Left forelimb (tissue), 1 donor: ENCODE measurements at places on chromosomes 4 and X.

- DNase-seq: no peak
These were observed 23.1 kb downstream of the ACSL1 start for GRCh38 chr4:184802697-184803015.

DNA sequence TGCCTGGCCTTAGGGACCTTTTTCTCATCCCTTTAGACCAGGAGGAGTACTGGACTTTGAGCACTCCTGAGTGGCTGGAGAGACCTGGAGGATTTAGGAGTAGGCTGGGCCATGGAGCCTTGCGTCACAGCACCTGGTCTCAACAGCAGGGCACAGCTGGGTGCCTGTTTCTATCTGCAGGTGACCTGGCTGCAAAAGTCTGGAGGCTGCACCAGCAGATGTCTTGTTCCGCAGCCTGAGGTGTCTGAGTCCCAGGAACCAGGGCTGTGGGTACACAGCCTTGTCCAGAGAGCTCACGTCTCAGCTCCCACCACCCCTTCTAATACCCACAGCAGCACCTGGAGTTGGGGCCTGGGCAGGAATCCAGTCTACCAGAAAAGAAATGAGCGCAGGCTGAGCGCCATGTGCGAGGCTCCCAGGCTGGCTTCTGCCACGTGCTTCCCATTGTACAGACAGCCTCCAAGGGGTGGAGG lies 5.0 kb upstream of the NSD2 start:
- no peak for DNase-seq

DNA sequence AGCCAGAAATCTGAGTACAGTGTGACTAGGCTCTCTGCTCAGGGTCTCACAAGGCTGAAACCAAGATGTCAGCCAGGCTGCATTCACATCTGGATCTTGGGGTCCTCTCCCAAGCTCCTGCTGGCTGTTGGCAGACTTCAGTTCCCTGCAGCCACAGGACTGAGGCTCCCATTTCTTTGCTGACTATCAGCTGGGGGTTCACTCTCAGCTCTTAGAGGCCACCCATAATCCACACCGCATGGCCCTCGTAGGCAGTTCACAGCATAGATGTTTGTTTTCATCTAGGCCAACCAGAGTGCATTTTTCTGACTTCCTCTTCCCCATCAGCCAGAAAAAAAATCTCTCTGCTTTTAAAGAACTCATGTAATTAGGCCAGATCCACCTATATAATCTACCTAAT lies 8.2 kb upstream of the WDR44 start:
- DNase-seq: no peak

- DNase-seq: no peak
These were observed 53.7 kb downstream of the C4orf46 start for GRCh38 chr4:158617956-158618355.

DNA sequence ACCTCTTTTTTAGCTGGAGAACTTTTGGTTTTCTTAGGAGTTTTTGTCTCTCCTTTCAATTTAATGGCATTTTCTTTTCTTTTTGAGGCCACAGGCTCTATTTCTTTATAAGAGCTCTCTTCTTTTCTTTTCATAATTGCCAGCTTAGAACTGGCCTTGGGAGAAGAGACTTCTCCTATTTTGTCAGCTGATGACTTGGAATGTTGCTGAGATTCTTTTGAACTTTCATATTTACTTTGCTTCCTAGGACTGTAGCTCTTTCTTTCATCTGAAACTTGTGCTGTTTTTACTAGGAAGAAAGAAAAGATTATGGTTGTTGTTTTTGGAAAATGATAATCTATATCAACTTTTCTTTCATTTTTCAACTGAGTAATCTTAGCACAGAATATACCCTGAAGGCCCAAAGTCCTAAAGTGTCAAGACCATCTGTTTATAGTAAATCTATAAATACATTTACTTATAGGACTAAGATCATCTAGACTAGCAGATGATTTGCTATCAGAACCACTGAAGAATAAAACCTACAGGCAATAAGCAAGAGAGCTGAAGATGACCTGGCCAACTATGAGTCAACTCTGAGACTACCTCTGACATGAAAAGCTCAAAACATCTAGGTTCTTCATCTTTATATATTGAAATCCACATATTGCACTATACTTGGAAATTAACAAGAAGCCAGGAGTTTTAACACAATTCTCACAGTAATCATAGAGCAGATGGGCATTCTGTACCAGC lies 45.6 kb downstream of the RFC1 start:
- DNase-seq: no peak

DNA sequence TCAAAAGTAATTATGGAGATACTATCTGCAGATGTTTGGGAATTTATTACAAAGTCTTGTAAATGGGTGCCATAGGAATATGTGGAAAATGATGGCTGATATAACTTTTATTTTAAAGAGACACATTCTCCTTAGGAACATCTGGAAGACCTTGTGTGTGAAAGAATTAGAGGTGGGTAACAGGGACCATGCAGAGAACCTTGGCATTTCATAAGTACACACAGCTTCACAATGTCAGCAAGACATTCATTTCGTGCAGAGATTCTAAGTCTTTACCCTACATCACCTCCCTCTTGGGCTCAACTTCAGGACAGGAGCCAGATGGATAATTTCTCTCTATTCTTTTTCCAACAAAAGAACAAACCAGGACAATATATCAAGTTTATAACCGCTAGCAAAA lies 458.1 kb upstream of the INTU start:
- DNase-seq: no peak

DNA sequence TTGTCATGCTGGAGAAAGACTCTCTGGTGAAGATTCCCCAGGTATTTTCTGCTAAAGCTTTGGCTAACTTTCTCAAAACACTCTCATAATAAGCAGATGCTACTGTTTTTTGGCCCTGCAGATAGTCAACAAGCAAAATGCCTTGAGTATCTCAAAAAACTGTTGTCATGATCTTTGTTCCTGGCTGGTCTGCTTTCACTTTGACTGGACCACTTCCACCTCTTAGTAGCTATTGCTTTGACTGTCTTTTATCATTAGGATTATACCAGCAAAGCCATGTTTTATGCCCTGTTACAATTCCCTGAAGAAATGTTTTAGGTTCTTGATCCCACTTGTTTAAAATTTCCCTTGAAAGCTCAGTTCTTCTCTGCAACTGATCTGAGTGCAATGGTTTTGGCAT lies 231.5 kb downstream of the SLC7A11 start:
- no peak for DNase-seq

DNA sequence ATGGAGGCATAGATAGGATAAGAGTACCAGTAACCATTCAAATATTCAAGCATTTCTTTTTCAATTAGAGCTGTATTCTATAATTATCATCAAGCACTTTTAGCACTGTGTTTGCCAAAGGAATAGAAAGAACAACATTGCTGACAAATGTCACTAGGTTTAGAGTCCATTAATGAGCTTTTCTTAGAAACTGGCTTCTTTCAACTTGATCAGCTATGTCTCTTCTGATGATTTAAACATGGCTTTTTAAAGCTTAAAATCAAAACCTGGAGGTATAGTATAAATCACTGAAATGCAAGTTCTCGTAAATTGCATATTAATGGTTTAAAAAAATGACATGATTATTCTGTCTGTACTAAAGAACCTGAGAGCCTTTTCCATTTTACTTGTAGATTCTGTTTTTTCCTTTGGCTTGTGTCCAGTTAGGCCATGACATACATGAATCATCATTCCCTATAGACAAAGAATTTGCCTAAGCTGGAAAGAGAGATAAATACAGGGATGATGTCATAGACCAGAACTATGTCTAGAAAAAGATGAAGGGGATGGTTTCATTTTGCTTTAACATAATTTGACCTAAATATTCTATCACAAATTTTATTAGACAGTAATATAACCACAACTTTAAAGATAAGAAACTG lies 340.1 kb upstream of the CTSO start:
- DNase-seq: no peak

- no peak for DNase-seq
These were observed 245.4 kb downstream of the FBXW7 start for GRCh38 chr4:152290366-152290921.

DNA sequence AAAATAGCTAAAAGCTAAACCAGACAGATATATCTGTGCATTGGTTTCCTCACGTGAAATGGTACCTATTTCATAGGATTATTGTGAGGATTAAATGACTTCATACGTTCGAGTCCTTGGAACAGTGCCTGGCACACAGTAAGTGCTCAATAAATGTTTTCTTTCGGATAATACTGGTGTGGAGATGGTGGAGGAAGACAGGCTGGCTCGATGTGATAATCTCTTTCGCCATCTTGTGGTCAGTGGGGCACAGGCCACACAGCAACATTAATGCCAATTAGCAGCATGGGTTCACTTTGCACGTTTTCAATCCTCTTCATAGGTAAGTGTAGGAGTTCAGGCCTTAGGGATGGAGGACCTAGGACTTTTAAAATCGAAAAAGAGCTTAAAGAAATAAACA lies 9.3 kb downstream of the PAGE4 start:
- DNase-seq: no peak

GRCh38 chr4:177802661-177803060 lies 360.4 kb upstream of the AGA start:
- no peak for DNase-seq

- DNase-seq: no peak
These were observed at the start of gene HSD17B13 for GRCh38 chr4:87322754-87323153. HSD17B13 (minus strand) TSS chr4:87322882; CDS start chr4:87322841, 41 bp downstream.

DNA sequence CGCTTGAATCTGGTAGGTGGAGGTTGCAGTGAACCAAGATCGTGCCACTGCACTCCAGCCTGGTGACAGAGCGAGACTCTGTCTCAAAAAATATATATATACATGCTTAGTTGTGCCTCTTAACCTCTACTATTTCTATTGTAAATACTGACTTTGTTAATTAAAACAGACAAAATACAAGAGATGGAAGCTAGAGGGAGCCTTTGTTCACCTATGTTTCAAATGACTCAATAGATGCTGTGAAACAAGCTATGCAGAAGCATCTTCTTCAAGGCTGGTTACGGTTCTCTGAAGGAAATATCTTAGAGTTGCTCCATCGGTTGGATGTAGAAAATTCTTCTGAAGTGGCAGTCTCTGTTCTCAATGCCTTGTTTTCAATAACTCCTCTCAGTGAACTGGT lies 6.2 kb downstream of the NCAPG start:
- DNase-seq: no peak

- no peak for DNase-seq
These were observed 241.1 kb upstream of the TLL1 start for GRCh38 chr4:165631912-165632311.

- no peak for DNase-seq
These were observed 48.4 kb downstream of the ATP8A1 start for GRCh38 chr4:42608551-42608950.

DNA sequence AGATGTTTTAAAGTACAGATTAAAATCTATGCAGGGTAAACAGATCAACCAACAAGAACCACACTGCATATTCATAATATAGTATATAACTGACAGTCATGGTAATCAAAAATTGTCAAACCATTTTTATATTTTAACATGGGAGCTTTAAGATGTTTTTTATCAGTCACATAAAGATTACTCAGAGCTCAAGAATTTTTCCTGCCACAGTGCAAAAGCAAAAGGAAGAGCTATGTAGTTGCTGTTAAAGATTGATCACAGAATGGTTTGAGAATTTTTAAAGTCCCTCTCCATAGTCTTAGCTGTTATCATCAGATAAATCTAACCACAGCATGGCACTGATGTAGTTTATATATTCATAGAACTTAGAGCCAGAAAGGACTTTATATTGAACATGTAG lies 8.5 kb downstream of the RAB9B start:
- DNase-seq: no peak

GRCh38 chr4:14167876-14168510 lies 540.5 kb upstream of the BOD1L1 start:
- no peak for DNase-seq

DNA sequence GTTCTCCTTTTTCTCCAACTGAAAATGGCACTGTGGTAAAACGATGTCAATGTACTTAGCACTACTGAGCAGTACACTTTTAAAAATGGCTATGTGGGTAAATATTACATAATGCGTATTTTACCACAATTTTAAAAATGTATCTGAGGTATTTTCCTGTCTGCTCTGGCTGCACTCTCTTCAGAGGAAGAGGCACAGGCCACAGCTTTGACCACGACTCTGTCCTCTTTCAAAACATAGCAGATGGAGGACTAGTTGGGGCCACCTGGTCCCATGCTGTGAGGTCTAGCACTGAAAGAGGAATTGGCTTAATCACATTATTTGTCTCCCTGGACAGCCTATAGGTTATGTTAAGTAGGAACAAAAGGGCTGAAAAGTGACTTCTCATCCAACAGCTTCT lies 5.2 kb downstream of the KCNE5 start:
- DNase-seq: no peak

DNA sequence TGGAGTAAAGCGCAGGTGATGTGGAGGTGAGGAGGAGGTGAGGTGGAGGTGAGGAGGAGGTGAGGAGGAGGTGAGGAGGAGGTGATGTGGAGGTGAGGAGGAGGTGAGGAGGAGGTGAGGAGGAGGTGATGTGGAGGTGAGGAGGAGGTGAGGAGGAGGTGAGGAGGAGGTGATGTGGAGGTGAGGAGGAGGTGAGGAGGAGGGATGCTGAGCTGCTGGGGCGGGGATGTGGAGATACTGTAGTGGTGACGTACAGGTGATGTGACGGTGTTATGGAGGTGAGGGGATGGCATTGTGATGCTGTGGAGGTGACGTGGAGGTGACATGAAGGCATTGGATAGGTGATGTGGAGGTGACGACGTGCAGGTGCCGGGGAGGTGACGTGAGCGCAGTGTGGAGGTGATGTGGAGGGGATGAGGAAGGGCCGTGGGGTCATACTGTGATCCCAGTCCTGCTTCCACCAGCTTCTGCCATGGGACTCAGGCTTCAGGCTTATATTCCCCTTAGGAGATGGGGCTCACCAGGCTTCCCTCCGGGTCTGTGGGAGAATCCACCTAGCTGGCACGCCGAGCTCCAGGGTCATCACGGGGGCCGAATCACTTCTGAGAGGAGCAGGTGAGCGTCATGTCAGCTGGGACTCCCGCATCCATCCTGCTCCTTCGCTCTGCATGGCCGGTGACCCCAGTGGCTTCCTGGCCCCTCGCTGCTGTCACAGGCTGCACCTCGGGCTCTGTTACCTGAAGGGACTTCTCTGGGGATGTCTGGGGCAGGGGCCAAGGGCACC lies 47.9 kb upstream of the GRPEL1 start:
- DNase-seq: no peak

DNA sequence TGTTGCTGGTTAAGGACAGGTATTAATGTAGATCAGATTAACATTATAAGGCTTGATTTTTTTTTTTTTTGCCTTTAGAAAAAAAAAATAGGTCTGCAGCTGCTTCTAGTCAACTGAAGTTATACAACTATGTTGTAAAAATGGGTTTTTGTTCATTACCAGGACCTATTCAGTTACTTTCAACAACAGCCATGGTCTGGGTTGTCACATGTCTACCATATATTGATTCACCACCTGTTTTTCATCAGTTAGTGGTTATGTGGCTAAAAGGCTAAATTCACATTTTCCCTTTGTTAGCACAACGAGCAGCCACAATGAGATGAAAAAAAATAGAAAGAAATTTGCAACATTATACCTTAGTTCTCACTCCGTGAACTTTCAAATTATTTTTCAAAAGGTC lies 45.5 kb downstream of the GLRB start:
- DNase-seq: no peak

DNA sequence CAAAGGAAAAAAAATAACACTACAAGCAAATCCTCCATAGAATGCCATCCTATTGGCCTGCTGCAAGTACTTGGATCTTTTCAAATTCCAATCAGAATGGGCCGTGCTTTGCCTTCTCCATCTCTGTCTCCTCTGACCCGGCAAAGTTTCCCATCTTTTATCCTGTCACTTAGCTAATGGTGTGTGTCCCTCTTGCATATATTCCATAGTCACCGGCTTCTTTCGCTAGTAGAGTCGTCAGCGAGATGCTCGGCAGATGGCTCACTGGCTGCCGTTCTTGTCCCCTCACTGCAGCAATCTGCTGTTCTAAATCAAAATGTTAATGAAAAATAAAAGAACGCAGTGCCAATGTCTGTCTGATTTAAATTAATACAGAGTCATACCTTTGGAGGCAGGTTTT lies 22.1 kb downstream of the GRIA3 start:
- DNase-seq: no peak
